ENCODE measurements at places on chromosomes 2 and 18.

GRCh38 chr18:46060359-46060841, 11.7 kb downstream of the PSTPIP2 start:
- no peak for DNase-seq

GRCh38 chr2:8421658-8422449, 260.0 kb upstream of the ID2 start:
- DNase-seq, result no peak

DNA sequence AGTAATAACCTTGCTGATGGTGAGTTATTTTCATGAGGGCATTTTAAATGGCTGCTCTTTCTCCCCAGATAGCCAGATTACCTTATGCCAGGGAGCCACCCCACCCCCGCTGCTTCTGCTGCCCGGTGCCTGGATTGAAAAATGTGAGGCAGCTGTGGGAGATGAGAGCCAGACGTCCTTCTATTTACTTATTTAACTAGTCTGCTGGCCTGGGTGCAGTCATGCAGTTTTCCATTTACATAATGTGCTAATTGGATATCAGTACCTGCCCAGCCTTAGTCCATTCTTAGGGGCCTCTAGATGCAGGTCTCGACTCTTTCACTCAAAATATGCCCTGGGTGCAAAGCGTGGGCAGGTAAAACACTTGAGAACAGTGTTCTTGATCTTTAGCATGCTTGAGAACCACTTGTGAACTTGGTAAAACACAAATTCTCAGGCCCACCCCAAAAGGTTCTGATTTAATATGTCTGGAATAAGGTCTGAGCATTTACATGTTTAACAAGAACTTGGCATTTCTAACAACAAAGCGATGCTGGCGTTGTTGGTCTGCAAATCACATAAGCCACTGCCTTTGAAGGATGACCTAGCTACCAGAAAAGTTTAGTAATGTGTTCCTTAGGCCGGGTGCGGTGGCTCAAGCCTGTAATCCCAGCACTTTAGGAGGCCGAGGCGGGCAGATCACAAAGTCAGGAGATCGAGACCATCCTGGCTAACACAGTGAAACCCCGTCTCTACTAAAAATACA, 154.3 kb downstream of the NRP2 start:
- DNase-seq, result no peak

DNA sequence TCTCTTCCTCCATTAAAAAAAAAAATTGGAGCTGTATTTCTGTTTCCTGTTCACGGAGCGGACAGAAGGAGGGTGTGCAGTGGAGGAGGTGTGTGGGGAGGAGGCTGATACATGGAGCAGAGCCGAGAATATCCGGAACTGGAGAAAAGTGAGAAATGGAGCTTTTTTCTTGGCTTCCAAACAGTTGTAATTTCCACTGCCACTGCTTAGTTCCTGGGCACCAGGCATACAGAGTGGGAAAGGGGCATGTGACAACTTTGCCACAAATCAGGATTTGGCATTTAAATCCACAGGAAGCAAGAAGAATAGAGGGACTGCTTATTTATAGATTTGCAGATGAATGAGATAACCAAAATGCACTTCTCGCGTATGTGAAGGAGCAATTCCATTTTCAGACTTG, 71.2 kb downstream of the BCL11A start:
- DNase-seq, result no peak

- no peak for DNase-seq
These were observed 88.5 kb downstream of the TGIF1 start for GRCh38 chr18:3538456-3538855.

GRCh38 chr18:45670281-45670962, 53.6 kb upstream of the SLC14A1 start:
- peak; percentile 43 for DNase-seq

DNA sequence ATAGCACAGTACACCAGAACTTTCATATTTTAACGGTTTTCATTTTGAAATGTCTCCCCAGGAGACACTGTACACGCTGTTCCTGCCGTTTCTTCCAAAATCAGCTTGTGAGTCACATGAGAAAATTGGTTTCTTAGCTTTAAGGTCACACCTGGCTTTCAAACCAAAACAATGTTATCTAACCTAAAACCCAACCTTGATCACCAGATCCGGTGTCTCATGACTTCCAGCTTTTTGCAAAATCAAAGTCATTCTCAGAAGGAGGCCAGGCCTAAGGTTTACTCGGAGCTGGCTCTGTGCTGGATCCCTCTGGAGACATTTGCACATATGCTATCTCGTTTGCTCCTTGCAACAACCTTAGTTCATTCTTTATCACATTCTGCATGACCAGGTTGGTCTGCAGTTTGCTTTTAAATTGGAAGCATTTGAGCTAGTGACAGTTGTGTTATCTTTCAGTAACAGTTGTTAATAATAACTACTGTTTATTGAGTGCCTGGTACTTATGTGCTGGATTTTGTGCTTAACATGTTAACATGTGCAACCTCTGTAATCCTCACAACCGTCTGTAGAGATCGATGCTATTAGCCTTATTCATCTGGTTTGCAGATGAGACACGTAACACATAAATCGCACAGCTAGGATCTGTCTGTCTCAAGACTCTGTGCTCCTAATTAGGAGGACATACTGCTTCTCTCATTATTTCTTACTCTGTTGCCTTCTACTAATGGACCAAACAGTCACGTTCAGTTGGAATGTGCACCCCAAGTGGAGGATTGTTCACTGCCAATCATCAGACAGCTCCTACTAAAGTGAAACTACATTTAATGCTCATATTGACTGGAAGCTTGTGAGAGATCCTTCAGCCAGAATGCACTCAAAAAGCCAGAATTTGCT, 105.5 kb downstream of the RNF144A start:
- DNase-seq, result no peak

DNA sequence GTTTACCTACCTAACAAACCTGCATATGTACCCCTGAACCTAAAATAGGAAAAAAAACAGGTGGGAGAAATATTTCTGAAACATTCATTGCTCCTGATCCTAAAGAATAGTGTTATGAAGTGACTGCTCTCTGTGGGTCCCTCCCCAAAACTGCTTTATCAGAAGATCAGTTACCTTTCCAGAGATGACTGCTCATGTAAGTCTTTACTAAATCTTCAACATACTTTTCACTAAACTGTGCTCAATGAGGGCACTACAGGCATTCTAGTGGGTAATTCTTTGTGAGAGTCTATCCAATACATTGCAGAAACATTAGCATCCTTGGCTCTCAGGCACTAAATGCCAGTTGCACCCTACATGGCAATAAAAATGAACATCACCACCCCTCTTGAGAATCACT, 189.3 kb upstream of the STK17B start:
- DNase-seq, result no peak

DNA sequence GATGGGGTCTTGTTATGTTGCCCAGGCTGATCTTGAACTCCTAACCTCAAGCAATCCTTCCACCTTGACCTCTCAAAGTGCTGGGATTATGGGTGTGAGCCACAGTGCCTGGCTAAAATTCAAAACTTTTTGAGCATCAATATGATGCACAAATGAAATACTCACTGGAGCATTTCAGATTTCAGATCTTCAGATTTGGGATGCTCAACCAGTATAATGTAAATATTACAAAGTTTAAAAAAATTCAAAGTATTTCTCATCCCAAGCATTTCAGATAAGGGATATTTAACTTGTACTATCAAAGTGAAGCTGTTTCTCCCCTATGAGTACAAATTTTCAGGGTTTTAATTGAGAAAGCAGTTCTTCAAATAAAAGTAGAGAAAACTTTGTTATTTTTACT, 164.1 kb upstream of the CCDC68 start:
- no peak for DNase-seq

GRCh38 chr2:155368934-155369333, 670.4 kb downstream of the KCNJ3 start:
- peak; percentile 1 for DNase-seq

- DNase-seq, result no peak
These were observed 184.5 kb upstream of the CWC22 start for GRCh38 chr2:180191432-180192124.

DNA sequence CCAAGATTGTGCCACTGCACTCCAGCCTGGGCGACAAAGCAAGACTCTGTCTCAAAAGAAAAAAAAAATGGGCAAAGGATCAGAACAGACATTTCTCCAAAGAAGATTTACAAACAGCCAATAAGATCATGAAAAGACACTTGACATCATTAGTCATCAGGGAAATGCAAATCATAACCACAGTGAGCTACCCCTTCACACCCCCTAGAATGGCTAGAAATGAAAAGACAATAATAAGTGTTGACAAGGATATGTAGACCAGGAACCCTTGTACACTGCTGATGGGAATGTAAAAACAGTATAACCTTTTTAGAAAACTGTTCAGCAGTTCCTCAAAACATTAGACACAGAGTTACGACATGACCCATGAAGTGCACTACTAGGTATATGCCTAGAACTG, 18.4 kb upstream of the MTERF4 start:
- no peak for DNase-seq

DNA sequence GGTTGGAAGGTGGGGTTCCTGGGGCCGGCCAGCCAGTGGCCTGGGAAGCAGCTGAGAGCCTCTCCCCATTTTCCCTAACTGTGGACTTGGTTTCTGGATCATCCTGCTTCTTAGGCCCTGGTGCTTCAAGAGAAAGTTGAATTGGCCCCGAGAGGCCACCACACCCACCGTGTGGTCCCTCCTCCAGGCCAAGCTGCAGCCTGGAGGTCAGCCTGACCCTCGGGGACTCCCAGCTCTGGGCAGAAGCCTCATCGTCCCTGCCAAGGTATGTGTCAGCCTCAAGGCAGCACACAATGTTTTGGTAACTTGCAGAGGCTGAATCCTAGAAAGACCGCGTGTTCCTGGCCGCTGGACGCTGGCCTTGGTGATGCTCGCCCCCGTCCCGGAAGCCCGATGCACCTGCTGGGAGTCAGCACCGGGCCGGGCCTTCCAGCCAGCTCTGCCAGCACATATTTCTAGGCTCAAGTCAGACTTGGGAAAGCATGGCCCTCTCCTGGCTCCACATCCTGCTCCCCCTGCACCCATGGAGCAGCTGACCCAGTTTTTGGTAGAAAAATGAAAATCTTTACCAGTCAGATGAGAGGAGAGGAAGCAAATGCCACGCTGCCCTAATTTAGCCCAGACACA, 72.6 kb downstream of the ACTR2 start:
- no peak for DNase-seq

DNA sequence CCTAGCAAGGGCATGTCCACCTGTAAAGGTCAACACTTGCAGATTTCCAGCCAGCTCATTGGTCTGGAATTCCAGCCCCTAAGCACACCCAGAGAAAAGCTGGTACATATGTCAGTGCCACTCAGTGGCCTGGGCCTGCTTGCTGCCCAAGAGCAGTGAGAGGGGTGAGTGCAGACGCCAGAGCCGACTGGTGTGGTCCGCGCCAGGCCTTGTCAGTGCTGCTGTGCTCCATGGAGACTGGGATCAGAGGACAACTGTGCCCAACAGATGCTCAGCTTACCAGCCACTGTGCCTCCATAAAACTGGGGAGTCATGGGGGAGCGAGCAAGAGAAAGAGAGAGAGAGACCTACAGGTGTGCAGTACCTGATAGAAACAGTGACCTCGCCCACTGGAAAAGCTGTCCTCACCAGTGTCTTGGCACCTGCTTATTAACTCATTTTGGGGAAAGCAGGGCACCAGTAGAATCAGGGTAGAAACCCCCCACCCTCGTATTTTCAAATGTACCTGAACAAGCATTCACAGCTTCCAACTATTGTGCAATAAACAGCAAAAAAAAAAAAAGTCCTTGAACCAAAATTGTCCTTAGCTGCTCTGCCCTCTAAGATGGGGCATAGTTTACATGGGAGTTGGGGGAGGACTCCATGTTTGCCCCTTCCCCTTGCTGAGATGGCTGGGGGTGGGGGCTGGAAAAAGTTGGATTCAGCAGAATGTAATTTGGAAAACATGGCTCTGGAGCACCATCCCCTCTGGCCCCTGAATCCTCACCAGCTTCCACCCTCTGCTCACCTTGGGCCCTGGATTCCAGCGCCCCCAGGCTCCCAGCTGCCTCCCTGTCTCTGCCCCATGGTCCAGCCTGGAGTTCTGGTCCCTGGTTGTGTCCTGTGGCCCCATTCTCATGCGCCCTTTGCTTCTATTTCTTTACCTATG, 1.4 kb upstream of the SP140L start:
- DNase-seq, result no peak

GRCh38 chr2:138381373-138381772, 120.2 kb upstream of the SPOPL start:
- DNase-seq, result no peak

Data from CD4-positive, alpha-beta T cell treated with Interleukin-12 subunit alpha and Interleukin-12 subunit beta, for 1 hour (primary cell).